Memory B cell (primary cell): ENCODE measurements at places on chromosomes 1 and 21.

GRCh38 chr1:6614929-6615785, 1.6 kb downstream of the PHF13 start:
- peak; percentile 35 for DNase-seq

DNA sequence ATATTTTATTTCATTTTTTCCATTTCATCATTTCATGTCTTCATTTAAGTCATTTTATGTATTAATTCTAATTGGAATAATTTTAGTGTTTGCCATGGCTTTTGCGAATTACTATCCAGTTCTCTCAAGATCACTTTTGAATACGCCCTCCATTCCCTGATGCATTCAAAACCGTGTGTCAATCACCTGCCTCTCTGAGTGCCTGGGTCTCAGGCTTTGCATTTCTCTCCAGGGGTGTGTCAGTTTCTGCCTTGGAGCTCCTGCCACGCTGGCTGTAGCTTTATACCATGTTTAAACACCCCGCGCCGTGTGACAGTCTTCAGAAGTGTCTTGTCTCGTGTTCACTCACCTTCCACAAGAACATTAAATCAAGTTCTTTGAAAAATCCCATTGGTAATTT, 7.4 kb upstream of the DNMT3L start:
- DNase-seq: no peak

- no peak for DNase-seq
Measured at GRCh38 chr1:63198871-63199394, 123.4 kb upstream of the FOXD3 start.

- DNase-seq: no peak
Measured at GRCh38 chr1:5780324-5780716, 211.9 kb downstream of the NPHP4 start.

DNA sequence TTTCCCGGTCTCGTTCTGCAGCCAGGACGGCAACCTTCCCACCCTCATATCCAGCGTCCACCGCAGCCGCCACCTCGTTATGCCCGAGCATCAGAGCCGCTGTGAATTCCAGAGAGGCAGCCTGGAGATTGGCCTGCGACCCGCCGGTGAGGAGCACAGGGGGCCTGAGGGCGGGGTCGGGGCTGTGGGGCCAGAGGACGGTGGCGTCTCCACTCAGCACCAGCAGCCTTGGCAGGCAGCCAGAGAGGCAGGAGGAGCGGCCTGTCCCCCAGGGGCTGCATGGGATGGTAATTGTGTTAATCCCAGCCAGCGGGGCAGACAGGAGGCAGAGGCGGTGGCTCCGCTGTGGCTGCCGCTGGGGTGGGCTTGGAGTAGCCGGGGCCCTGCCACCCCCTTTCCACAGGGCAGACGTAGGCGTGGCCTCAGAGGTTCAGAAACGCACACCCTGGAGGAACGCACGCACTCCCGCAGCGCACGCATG, 12.1 kb downstream of the SAMD11 start:
- DNase-seq: no peak

GRCh38 chr1:15918962-15919715, 56.8 kb downstream of the ZBTB17 start:
- DNase-seq: no peak

GRCh38 chr1:203342192-203342940, 8.6 kb downstream of the FMOD start:
- DNase-seq: peak; percentile 37

- no peak for DNase-seq
Measured at GRCh38 chr1:203652724-203653461, 26.3 kb downstream of the ATP2B4 start.
